Endothelial cell (in vitro differentiated cells): ENCODE measurements at places on chromosomes 1 and 21.
A peak's percentile ranks its signal among the peaks of the same experiment; 100 is the strongest.

DNA sequence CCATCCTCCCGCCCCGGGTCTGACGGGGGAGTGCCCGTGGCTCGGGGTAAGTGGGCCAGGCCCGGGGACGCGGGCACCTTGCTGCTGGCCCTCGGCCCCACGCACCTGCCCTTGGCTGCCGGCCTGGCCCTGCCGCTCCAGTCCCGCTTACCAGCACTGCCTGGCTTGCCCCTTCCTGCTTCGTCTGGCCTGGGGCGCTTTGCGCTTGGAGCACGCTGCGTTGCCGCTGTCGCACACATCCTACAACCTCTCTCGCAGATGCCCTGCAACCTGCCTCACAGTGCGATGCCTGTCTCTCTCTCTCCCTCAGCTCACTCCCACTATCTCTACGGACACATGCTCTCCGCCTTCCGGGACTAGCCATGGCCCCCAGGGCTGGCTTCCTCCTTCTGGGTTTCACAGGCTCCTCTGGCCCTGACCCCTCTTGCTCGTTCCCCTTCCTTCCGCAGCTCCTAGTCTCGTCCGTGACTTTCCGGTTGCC, 9.7 kb downstream of the MYOG start:
- peak; percentile 50 for DNase-seq

DNA sequence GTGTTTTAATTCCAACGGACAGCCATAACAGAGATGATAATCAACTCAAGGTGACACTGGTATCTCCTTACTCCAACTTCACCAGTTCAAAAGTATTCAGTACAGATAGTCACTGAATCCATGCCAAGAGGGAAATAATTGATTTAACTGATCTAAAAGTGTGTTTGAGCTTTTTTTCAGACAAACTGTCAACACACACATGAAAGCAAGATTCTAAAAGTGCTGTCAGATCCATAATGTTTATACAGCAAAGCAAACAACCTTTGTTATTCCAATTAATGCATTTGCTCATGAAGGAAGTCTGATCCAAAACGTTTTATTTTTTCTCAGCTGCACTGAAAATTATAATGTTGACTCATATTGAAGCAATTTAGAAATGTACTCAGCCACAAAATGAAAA, 5.9 kb upstream of the PRKAA2 start:
- no peak for DNase-seq

DNA sequence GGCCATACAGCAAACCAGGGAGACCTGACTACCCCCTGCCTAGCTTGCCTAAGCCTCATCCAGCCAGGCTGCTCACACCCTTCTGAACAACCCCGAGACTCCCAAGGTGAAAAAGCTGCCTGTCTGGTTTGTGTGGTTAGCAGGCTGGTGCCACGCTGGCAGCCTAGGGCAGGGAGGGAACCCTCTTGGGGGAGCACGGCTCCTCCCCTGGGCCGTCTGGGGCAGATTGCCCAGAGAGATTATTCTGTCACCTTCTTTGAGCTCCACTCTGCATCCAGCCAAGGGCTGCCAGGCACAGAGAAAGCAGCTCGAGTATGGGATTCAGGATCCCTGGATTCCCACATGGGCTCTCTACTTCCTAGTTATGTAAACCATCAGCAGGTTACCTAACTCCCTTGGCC, 27.5 kb upstream of the TCEA3 start:
- no peak for DNase-seq

DNA sequence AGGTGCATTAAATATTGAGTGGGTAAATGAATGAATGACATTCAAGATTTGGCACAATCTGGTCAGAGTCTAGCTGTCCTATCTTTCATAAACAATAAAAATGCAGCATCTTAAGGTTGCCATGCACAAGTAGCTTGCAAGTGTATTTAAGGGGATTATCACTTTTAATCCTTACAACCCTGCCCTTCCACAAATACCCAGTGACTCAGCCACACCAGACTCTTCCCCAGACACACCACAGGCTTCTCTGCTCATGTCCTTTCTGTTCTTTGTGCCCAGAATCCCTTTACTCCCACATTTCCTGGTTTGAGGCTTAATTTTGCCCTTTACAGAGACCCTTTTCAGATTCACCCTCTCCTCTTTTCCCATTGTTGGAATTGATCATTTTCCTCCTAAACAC, 59.8 kb downstream of the KIRREL1 start:
- DNase-seq = no peak
